ENCODE measurements at places on chromosomes 11 and 22.

DNA sequence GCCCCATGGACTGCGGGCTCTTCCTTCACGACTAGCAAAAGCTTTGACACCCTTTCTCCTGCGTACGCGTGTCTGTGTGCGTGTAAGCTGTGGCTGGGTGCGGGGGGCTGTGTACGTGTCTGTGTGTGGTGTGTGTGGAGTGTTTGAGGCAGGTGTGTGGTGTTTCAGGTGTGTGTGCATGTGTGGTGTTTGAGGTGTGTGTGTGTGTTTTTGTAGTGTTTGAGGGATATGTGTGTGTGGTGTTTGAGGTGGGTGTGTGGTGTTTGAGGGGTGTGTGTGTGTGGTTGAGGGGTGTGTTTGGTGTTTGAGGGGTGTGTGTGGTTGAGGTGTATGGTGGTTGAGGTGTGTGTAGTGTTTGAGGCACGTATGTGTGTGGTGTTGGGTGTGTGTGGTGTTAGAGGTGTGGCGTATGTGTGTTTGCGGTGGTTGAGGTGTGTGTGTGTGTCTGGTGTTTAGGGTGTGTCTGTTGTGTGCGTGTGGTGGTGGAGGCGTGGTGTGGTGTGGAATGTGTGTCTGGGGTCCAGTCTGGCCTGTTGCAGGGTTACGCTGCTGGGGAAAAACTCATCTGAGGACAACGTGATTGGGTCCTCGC is 687 bp upstream of the ARSA start:
- no peak for DNase-seq

DNA sequence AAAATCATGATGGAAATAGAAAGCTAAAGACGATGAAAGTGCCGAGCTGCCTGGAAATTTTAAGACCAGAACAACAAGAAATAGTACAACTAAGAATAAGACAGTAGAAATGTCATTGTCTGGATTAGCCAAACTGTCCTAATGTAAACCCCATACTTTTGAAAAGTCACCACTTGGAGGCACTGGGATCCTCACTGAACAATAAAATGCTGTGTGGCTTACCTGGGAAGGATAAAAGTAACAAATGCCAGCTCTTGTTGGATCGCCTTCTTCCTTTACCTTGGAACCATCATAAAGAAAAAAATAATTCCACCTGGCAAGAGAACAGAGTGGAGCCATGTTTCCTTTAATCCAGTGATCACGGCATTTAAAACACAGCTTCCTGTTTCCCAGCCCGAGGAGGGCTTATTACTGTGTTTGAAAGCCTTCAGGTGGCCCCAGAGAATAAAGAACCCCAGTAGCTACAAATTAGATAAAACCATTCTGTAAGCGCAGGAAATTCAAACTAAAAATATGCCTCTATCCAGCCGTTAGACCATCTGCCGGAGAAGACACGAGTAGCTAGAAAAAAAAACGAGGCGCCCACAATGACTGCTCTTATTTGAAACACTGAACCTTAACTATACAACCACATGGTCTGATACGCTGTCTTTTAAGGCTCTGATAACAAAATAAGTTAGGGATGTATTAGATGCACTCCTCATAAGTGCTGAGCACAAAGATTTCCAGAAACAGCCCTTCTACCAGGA is 4.4 kb downstream of the HPS4 start:
- DNase-seq, result no peak

DNA sequence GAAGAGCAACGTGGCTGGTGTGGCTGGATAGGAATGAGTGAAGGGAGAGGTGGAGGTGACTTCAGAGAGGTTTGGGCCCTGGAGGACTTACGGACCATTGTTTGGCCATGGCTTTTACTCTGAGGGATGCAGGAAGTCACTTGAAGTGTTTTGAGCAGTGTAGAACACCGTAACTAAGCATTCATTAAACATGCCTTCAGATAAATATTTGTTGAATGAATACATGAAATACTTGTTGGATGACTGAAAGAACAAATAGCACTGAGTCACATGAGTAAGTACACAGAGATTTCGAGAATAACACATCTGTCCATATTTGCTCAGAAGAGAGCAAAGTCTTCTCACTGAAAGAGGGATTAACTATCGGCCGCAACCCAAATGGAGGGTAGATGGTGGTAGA is 182.7 kb upstream of the SNX19 start:
- DNase-seq, result no peak

DNA sequence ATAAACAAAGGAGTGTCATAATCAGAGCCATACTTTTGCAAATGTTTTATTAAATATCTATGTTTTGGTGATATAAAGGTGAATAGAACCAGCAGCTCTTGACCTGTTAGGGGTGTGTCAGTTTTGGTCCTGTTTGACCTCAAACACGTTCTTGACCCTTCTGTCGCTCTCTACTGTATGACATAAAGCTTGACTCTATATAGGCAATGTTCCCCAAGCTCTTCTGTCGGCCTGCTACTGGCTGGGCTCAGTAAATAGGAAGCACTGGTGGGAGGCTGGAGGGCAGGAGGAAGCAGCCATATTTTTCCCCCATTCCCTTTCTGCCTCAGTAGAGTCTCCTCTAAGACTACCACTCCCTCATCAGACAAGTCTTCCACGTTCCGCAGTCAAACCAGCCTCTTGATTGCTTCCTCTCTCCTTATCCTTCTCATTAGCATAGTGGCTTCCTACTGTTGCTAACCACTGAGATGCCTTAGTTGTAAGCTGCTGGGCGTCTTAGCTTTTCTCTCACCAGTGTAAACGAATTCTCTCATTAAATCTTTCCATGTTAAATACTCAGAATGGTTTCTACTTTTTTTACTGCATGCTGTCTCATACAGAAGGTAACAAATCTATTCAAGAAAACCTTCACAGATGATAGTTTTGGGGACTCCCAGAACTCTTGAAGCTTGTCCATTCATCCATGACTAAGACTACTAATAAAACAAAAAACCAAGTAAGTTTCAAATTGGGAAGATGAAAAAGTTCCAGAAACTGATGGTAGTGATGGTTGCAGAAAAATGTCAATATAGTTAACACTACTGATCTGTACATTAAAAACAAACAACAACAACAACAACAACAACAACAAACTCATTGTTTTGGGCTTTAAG is 3.3 kb downstream of the NPAT start:
- no peak for DNase-seq

DNA sequence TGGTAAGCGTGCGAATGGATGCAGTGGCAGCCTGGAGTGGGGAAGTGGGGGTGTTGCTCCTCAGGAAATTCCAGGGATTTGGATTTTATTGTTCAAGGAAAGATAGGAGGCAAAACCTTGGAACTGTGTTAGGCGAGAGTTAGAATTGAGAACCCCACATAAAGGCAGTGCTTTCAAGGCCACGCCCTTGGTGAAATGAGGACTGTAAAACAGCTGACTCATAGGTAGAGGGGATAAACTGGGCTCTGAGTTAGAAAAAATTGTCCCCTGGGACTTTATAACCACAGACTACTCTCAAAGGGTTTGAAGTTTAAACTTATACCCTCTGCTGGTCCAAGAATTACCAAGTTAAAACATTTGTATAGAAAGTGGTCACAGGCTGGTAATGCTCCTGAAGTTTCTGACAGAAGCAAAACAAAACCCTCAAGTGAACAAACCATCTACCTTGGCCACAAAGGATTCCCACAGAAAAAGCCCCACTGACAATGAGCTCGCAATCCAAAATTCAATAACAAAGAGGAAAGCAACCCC is 250.3 kb upstream of the TBCEL start:
- DNase-seq, result no peak
